MCF 10A (cell line): ENCODE measurements at places on chromosomes 1 and 21.
A peak's percentile ranks its signal among the peaks of the same experiment; 100 is the strongest.

GRCh38 chr1:215544566-215544965 lies 22.5 kb upstream of the KCTD3 start:
- no peak for DNase-seq

GRCh38 chr1:20345419-20345818 lies 54.7 kb downstream of the VWA5B1 start:
- DNase-seq: no peak

GRCh38 chr1:234926559-234927311 lies 201.9 kb downstream of the TOMM20 start:
- DNase-seq: no peak

GRCh38 chr1:183279835-183280234 lies 93.8 kb downstream of the LAMC2 start:
- peak; percentile 99 for DNase-seq

GRCh38 chr1:32773018-32773763 lies 44.0 kb downstream of the YARS1 start:
- peak; percentile 86 for DNase-seq

DNA sequence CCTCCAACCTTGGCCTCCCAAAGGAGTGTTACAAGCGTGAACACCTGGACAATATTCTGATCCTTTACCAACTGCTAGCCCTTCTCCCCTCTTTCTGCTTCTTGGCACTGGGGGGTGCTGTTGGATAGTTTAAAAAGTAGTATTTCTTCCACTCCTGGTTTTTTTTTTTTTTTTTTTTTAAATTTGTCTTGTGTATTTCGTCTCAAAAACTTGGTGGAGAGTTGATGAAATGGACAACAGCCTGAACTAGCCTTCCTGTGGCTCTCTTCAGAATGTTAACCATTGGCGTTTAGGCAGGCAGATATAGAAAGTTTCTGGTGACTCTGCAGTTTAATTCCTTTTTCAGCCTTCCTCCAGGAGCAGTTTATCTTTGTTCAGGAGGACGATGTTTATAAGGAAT lies 69.7 kb upstream of the USP24 start:
- peak; percentile 67 for DNase-seq

- DNase-seq: no peak
Measured at GRCh38 chr1:214354440-214355148, 73.6 kb downstream of the SMYD2 start.

DNA sequence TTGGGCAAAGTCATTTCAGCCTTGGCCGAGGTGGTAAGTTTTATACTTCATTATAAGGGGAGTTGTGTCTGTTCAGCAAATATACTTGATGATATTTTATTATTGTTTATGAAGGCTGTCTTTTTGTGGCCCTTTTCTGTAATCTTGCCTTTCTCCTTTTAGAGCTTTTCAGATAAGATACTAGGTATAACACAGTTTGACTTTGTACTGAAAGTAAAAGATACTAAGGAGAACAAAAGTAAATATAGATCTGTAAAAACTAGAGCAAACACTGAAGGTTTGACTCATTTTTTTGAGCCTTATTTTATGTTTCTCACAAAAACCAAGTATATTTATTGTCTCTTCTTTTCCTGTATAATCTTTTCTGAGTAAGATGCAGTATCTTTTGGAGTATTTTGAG lies 61.9 kb downstream of the KIF1B start:
- DNase-seq: no peak

GRCh38 chr1:1624443-1625403 lies 7.2 kb upstream of the MMP23B start:
- no peak for DNase-seq

GRCh38 chr1:25519624-25520023 lies 23.8 kb upstream of the LDLRAP1 start:
- DNase-seq: peak; percentile 35

DNA sequence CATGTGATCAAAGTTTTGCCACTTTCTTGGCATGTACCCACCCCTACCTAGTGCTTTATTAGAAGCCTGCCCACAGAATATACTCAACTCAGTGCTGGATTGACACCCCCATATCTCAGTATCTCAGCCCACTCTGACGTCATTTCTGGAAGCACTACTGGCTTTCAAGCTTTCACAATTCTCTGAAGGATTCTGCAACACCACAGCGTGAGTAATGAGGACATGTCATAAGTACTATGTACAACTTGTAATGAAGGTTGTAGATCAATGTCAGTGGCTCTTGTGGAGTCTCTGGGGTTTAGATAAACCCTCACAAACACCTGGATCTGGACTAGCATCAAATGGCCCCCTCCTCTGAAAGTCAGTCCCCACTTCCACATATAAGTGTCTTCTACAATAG lies 57.2 kb downstream of the TNFSF4 start:
- peak; percentile 98 for DNase-seq
